Stimulated activated CD8-positive, alpha-beta memory T cell treated with anti-CD3 and anti-CD28 coated beads, Interleukin-7, amount 100 ng/mL, for 4 hours (primary cell): ENCODE measurements at places on chromosomes 12 and 14.

- no peak for DNase-seq
Observed at GRCh38 chr12:113852695-113853490, 113.2 kb downstream of the RBM19 start.

GRCh38 chr12:13534645-13535398 is 338.3 kb downstream of the EMP1 start:
- no peak for DNase-seq

DNA sequence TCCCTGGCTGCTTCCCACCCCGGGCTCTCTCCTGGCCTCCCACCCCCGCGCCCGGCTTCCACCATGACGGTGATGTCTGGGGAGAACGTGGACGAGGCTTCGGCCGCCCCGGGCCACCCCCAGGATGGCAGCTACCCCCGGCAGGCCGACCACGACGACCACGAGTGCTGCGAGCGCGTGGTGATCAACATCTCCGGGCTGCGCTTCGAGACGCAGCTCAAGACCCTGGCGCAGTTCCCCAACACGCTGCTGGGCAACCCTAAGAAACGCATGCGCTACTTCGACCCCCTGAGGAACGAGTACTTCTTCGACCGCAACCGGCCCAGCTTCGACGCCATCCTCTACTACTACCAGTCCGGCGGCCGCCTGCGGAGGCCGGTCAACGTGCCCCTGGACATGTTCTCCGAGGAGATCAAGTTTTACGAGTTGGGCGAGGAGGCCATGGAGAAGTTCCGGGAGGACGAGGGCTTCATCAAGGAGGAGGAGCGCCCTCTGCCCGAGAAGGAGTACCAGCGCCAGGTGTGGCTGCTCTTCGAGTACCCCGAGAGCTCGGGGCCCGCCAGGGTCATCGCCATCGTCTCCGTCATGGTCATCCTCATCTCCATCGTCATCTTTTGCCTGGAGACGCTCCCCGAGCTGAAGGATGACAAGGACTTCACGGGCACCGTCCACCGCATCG is 1.8 kb downstream of the KCNA1 start:
- DNase-seq = no peak

DNA sequence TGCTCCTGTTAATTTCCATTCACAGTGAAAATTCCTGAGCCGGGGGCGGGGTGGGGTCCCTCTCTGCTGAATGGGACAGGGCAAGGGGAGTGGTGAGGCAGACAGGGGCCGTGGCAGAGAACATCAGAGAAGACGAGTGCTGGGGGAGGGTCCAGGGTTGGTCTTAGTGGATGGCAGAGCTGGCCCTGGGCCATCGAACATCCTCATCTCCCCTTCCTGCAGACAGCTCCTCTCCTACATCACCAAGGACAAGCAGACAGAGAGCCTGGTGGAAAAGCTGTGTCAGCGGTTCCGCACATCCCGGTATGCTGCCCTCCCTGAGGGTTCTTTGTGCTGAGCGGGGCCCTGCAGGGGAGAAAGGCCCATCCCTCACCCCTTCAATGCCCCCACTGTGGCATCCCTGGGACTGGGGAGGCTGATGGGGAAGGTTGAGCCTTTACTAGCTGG is 5.0 kb upstream of the GAPDH start:
- DNase-seq = no peak

DNA sequence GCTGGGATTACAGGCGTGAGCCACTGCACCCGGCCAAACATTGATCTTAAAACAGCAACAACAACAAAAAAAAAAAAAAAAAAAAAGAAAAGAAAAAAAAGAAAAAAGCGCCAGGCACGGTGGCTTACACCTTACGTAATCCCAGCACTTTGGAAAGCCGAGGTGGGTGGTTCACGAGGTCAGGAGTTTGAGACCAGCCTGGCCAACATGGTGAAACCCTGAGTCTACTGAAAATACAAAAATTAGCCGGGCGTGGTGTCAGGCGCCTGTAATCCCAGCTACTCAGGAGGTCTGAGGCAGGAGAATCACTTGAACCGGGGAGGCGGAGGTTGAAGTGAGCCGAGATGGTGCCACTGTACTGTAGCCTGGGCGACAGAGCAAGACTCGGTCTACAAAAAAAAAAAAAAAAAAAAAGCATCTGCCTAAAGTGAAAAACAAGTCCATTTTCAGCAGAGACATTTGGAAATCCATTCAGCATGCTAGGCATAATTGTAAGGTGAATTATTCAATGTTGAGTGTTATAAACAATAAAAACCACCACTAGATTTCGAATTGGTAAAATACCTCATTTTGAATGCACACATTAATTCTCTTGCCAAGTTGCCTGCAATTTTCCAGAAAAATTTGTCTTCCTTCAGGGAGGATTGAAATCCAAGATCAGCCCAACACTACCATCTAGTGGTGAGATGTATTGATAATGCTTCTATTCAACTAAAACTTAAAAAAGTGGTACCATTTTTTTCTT is 8.0 kb upstream of the CERS5 start:
- DNase-seq = no peak

DNA sequence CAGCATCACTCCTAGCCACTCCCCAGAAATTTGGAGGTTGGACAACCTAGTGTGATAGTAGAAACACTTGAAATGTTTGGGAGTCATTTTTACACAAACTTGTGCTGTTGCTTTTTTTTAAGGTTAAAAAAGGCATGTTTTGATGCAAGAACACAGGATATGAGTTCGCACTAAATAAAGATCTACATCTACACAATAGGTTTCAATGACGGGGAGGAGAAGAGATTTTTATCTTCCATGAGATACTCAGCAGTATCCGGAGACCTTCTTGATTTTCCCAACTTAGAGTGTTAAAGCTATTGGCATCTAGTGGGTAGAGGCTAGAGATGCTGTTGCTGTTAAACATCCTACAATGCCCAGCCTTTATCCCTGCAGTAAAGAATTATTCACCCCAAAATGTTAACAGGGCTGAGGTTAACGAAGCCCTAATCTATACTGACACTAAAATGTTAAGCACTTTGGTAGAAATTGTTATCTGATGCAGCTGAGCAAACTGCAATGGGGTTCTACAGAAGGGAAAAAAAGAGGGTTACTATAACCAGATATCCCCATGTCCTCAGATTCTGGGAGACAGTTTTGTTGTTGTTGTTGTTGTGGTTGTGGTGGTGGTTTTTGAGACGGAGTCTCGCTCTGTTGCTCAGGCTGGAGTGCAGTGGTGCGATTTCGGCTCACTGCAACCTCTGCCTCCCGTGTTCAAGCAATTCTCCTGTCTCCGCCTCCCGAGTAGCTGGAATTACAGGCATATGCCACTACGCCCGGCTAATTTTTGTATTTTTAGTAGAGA is 14.0 kb upstream of the PCNX1 start:
- no peak for DNase-seq

DNA sequence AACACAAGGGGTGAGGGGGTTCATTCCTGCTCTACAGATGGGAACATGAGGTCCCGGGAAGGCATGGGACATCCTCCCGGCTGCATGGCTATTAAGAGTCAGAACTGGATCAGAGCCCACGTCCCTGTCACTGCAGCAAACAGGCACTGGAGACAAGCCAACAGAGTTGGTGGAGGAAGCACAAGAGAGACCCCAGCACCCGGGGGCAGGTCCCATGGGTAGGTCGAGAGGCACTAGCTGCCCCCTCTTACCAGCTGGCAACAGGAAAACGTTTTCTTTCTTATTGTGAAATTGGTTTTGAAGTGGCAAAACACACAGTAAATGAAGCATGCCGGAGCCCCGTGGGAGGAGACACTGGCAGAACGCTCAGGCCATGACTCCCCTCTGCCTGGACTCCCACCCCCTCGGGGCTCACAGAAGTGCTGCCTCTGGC is 43.6 kb downstream of the SYNE3 start:
- no peak for DNase-seq

- DNase-seq = no peak
Observed at GRCh38 chr12:72197790-72198189, 74.4 kb upstream of the TRHDE start.

DNA sequence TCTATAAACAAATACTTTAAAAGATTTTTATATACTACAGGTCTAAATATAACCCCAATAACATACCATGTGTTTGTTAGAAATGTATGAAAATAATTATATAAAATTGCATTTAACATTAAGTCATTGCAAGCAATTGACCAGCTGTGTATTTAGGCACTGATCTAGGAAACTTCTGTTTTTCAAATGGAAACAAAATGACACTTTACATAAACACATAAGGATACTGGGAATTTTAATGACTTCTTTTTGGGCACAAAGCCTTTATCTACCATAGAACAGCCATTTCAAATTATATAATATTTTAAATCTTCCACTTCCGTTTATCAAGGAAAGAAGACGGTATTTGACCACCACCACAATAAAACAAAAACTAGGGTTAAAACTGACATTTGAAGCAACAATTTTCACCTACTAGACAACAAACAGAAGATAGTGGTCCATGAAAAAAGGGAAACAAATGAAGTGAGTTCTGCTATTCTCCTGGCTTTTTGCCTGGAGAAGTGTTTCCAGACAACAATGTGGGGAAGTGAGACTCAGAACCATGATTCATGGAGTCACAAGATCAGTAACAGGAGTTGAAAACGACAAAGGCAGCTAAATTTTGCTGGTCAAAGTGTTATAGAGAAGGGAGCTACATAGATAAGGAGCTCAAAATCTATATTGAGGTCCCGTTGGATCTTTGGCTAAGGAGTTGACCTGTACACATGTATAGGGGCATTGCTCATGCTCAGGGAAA is 475.1 kb downstream of the TRHDE start:
- no peak for DNase-seq

- DNase-seq = no peak
Observed at GRCh38 chr14:68856572-68856971, 63.7 kb upstream of the ZFP36L1 start.

DNA sequence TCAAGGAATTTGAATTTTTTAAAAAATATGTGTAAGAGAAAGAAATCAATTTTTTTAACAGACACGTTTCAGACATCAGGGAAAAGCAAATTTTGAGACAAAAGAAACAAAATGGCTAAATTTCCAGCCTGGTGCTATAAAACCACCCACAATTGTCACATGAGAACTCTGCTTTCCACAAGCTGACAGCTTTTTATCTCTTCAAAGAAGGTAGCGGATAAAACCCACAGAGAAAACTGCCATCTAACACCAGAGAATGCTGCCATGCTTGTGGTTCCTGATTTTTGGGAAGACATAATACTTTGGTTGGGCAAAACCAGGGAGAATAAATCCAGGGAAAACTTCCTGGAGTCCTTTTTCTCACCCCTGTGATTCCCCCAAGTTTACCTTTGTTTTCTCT is 10.3 kb upstream of the ITPR2 start:
- no peak for DNase-seq

DNA sequence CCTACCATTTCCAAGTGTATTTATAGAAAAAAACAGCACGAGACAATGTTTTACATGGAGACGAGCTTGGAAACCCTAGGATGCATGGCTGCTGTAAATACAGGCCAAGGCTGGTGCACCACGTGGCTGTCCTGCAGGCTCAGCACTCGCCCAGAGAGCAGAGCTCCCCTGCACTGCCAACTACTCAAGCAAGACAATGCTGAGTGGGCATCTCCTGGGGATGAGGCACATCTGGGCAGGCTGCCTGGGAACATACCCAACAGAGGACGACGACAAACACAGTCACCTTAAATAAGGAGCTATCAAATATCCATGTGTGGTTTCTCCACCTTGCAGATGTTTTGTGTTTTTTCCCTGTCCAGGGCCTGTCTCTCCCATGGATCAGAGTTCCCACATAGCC is 128.3 kb upstream of the PRMT8 start:
- DNase-seq = no peak

DNA sequence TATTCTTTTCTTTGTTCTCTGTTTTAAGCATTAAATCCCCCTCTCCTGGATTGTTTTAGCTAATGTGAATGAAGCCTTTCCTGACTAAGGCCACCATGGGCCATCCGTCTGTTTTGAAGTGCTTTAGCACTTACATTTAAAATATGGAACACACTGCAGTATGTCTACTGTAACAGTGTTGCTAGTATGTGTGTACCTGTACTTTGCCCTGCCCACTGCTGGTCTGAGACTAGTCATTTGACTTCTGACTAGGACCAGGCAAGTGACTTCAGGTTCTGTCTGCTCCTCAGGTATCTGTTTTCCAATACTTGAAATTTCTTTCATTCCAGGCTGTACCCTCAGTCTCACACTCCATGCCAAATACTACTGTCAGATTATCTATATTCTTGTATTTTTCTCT is 120.1 kb upstream of the TSPAN8 start:
- no peak for DNase-seq

GRCh38 chr14:59283361-59283760 is 94.9 kb downstream of the DAAM1 start:
- DNase-seq = no peak

- no peak for DNase-seq
Observed at GRCh38 chr14:88010331-88010730, 5.4 kb downstream of the GPR65 start.

- no peak for DNase-seq
Observed at GRCh38 chr12:115413626-115414025, 729.7 kb upstream of the TBX3 start.

DNA sequence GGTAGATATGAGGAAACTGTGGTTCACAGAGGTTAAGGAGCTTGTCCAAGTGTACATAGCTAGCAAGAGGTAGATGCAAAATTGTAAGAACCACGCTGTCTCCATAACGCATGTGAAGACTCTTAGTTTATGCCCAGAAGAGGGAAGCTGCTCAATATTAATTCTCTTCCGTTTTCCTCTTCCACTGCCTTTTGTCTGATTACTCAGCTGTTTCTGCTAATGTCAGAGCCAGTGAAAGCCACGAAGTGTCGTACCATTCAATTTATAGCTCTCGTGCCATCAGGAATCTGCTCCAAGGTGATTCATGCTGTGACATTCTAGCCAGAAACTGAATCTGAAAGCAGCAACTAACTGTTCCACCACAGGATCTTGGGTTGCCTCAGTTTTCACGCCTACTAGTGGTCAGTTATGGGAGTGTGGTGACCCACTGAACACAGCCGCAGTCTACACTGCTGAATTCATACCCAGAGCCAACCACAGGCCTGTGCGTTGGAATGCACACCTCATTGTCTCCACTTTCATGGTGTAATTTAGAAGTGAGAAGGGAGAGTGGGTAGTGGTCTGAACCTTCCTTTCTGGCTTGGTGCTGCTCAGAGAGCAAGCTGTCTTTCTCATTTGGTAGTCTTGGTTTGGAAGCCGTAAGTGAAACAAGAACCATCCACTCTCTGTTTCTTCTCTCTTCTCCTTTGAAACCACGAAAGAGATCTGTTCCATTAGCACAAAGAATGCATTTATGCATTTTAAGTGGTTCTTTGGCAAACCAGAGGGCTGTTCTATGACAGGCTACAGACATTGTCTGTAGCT is 74.2 kb upstream of the NAP1L1 start:
- peak; percentile 67 for DNase-seq

- peak; percentile 64 for DNase-seq
Observed at GRCh38 chr14:24605435-24606190, 3.9 kb downstream of the GZMH start.

DNA sequence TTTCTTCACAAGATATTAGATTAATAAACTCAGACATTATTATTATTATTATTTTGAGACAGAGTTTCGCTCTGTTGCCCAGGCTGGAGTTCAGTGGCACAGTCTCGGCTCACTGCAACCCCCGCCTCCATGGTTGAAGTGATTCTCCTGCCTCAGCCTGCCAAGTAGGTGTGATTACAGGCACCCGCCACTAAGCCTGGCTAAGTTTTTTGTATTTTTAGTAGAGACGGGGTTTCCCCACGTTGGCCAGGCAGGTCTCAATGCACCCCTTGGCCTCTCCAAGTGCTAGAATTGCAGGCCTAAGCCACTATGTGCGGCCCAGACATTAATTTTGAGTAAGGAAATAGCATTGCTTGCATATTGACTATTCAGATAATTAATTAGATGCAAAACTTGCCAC is 554.9 kb upstream of the LRFN5 start:
- no peak for DNase-seq

GRCh38 chr14:92389598-92390158 is 66.7 kb downstream of the SLC24A4 start:
- no peak for DNase-seq
